ENCODE measurements at places on chromosomes 4 and X. TPM values are rescaled to one million over a fixed set of nuclear protein-coding genes. Genes with fewer than 3 reads are reported as not detected.
A peak's percentile ranks its signal among the peaks of the same experiment; 100 is the strongest.

Gene SCARB2
- polyA plus RNA-seq: 138 TPM

- DNase-seq: no peak
Measured at GRCh38 chr4:27218013-27218412, 357.4 kb downstream of the STIM2 start.

DNA sequence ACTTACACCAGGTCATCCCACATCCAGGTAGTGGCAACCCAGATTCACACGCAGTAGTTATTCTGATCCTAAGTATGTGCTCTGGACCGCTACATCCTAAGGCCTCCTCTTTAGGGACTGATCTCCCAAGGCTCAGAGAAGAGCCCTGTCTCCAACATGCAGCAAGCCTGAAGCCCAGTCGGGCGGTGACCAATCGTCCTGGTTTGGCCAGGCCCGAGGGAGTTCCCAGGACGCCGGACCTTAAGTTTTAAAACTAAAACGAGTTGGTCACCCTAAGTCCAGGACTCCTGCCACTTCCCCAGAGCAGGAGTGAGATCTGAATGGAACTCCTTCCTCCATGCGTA, 385 bp downstream of the LYAR start:
- DNase-seq: no peak

- DNase-seq: no peak
Measured at GRCh38 chrX:132270021-132270420, 50.8 kb upstream of the RAP2C start.

Gene ANTXR2
- polyA plus RNA-seq: 86.9 TPM

GRCh38 chrX:52015794-52016193, 53.2 kb downstream of the MAGED4B start:
- DNase-seq: no peak

Gene GPC3
- 1,309 TPM for polyA plus RNA-seq

DNA sequence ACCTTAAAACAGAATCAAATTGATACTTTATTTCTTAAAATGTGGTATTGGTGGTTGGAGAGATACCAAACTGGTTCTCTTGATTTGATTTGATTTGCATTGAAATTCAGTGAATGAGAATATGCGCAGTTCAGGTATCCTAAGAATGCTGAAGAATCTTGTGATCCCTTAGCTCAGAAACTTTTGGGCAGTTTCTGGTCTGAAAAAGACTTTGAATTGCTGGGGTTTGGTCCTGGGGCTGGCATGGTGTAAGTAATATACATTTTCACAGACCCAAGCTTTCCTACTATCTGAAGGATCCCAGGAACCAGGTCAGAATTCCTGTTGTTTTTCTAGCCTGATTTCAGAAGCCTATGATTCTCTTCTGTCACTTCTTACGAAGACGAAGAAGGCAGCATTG, 6.6 kb downstream of the RAB33B start:
- no peak for DNase-seq

Gene NSG1
- polyA plus RNA-seq: 5.1 TPM

- DNase-seq: peak; percentile 15
Measured at GRCh38 chrX:65587616-65588526, 53.3 kb upstream of the LAS1L start.

Measured in left renal pelvis (tissue), 4 donors.